ENCODE measurements at places on chromosomes 3 and 15.

GRCh38 chr3:57464801-57465200 is 79.3 kb downstream of the DNAH12 start:
- no peak for DNase-seq

GRCh38 chr15:62828364-62828763 is 214.2 kb upstream of the TPM1 start:
- DNase-seq, result no peak

GRCh38 chr3:190528706-190529105 is 14.8 kb downstream of the IL1RAP start:
- no peak for DNase-seq

DNA sequence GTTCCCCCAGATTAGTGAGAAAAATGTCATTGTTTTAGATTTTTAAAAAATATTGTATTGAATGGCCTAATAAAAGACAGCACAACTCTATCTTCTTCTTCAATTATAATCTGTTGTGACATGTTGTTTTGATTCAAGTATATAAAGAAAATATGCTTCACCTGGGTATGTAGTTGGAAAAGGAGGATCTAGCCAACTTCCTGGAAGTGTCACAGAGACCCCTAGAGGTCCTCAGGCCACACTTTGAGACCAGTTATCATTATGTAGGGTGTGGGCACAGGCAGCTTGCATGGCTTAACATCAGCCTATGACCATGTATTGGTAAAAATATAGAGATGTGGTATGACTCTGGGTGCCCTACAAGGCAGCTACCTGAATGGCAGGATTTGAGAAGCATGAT is 14.7 kb upstream of the RYR3 start:
- no peak for DNase-seq

DNA sequence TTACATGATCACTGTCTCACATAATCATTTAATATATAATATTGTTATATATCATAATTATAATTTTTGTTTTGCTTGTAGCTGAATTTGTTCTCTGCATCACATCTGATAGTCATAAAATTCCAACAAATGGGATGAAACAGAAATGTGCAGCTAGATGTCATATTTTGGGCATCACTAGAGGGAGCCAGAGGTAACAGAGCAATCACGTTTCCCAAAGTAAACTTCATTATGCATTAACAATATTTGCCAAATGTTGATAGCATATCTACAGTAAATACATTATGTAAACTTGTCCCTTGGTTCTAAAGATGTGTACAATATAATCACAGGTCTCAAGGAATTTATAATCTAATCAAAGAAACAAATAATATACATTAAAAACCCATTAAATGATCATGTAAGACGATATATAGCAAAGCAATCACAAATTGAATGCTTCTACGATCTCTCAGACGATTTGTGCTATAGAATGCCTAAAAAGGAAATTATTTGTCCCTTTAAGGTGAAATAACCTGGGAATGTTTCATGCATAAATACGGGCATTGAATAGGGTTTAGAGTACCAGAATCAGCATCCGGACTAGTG is 234.2 kb upstream of the MCTP2 start:
- peak; percentile 13 for DNase-seq

GRCh38 chr3:125602752-125603649 is 7.7 kb upstream of the OSBPL11 start:
- DNase-seq, result no peak

DNA sequence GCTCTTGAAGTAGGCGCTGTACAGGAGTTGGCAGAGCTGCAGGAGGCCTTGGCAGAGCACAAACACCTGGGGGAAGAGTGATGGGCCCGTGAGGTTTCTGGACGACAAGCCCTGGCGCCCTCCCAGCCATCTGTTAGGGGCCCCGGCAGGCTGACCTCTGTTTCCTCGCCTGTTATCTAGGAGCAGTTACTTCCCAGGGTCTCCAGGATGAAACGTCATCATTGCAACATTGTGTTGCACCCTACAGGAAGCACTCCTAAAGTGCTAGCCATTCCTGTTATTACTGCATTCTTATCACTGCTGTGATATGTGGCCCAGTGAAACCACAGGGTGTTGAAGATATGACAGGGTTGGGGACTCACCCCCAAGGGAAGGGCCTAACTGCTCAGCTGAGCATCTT is 50.2 kb downstream of the SLCO2A1 start:
- DNase-seq, result no peak
